ENCODE measurements at places on chromosomes 11 and 22.
A peak's percentile ranks its signal among the peaks of the same experiment; 100 is the strongest.

- DNase-seq = peak; percentile 100
Observed at GRCh38 chr11:95076416-95076815, 9.7 kb downstream of the SRSF8 start.

- DNase-seq = no peak
Observed at GRCh38 chr11:61985869-61986268, 18.4 kb upstream of the FTH1 start.

- no peak for DNase-seq
Observed at GRCh38 chr11:88521799-88522201, 184.3 kb upstream of the CTSC start.

DNA sequence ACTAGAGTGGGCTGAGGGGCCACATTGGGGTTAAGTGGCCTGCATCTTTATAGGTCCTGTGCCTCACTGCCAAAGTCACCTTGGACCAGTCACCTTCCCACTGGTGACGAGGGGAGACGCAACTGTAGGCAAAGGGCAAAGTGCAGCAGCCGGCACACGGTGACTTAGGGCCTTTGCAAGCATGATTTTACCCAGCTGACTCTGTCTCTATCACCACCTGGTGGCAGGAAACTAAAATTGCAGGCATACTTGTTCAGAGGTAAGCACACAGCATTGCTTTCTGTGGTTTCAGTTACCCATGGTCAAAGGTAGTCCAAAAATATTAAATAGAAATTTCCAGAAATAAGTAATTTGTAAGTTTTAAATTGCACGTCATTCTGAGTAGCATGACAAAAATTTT is 1164.4 kb downstream of the BRD1 start:
- DNase-seq = no peak

GRCh38 chr11:106395716-106396349 is 318.4 kb downstream of the AASDHPPT start:
- no peak for DNase-seq

DNA sequence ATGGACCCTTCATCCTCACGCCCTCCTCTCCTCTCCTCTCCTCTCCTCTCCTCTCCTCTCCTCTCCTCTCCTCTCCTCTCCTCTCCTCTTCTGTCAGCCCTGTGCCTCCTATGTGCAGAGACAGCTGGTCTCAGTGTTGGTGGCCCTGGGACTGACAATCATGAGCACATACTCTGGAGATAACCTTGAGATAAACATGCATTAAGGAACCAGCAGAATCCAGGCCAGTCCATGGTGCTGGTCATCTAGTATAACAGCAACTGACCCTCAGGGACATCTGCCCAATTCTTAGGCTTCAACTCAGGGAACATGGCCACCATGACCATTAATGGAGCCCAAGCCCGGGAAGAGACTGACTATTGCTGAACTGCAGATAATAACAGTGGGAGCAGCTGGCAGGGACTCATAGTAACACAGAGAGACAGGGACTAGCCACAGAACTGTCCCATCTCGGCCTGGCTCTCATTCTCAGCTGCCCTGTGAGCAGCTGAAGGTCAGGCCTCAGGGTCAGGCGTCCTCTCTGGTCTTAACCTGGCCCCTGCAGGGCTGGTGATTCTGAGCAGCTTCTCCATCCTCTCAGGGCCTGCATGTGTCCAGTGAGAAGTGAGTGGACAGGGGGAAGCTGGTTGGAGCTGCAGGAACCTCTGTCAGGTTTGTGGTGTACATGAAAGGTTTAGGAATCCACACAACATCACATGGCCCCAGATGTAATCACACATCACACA is 45.4 kb downstream of the GGTLC2 start:
- no peak for DNase-seq

DNA sequence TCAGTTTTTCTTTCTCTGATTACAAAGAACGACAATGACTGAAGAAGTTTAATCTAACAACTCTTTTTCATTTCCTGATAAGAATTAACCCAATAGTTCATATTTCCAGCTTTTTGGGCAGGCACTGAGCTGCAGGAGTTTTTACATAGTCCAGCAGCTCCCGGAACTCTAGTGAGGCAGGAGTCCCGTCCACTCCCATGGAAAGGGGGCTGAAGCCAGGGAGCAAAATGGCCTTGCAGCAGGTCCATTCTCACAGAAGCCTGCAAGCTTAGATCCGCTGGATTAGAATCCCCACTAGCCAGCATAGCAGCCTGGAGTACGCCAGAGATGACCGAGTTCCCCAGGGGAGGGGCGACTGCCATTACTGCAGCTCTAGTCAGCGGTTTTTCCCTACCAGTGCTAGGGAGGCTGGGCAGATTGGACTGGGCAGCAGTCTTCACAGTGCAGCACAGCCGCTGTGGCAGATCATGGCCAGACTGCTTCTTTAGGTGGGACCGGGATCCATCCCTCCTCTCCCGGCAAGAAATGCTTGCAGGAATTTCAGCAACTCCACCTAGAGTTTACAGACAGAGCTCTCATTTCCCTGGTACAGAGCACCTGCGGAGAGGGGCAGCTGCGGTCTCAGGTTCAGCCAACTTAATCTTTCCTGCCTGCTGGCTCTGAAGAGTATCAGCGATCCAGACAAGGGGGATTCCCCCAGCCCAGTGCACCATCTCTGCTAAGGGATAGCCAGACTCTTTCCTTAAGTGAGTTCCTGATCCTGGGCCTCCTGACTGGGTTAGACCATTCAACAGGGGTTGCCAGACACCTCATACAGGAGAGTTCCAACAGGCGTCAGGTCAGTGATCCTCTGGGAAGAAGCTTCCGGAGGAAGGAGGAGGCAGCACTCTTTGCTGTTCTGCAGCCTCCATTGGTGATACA is 742 bp upstream of the CASP4 start:
- DNase-seq = peak; percentile 16

DNA sequence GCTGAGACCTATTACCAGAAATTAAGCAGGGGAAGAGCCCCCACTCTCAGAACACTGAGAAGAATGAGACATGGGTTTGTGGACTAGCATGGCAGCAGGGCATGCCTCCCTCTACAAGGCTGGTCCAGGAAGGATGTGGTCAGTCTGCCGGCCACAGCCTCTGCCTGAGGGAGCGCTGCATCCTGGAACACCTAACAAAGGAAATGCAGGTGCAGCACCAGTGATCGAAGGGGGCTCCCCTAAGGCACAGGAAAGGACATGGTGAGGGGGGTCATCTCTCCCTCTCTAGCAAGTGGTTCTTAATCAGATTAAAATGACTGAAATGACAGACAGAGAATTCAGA is 40.6 kb upstream of the ARL14EP start:
- DNase-seq = no peak

GRCh38 chr11:86444981-86445380 is 70.3 kb downstream of the CCDC81 start:
- DNase-seq = no peak

DNA sequence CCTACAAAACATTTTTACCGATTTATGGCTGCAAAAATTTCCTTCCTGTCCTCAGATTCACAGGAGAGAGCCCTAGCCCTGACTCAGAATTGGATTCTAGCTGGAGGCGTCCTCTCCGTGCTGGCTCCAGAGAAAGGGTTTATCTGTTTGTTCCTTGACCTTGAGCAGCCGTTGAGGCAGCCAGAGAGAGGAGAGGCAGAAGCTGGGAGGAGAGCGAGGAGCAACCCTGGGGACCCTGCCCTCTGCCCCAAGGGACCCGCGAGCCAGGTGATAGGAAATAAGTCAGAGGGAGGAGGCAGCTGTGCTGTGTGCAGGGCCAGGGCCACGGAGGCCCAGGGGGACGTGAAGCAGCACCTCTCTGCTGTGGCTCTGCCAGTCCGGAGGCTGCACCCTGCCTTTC is 75.6 kb downstream of the IGLL1 start:
- DNase-seq = no peak

- no peak for DNase-seq
Observed at GRCh38 chr11:103680826-103681225, 355.6 kb upstream of the DDI1 start.

DNA sequence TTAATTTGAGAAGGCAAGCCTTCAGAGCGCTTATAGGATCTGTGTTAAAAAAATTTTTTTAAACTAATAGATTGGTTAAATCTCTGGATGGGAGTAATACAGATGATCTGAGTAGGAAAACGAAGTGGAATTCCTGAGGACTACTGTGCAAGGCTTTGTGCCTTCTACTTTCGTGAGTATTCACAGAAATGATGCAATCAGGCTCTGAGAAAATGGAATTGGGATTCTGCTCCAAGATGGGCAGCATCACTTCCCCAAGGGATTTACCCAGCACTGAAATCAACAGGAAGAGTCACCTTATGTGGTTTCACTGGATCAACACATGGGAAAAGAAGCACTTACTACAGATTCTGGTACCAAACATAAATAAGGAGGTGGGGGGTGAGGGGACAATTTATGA is 12.5 kb downstream of the KMT5B start:
- DNase-seq = peak; percentile 52

GRCh38 chr22:21816787-21817496 is 50.5 kb downstream of the MAPK1 start:
- peak; percentile 96 for DNase-seq

All from renal cortical epithelial cell (primary cell).